ENCODE measurements at places on chromosomes 16 and 17.

- no peak for DNase-seq
Observed at GRCh38 chr17:75848523-75849278, 4.5 kb upstream of the UNC13D start.

DNA sequence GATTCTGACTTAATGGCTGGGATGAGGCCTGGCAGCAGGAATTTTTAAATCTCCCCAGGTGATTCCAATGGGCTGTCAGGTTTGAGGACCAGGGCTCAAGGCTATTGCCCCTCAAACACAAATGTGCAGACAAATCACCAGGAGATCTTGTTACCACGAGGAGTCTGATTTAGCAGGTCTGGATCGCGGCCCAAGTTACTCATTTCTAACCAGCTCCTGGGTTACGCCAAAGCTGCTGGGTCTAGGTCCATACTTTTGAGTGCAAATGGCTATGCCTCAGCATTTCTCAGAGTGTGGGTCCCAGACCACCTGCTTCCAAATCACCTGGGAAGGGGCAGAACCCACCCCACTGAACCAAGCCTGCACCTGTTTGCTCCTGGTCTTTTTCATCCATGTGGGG lies 33.1 kb downstream of the CNGB1 start:
- no peak for DNase-seq

DNA sequence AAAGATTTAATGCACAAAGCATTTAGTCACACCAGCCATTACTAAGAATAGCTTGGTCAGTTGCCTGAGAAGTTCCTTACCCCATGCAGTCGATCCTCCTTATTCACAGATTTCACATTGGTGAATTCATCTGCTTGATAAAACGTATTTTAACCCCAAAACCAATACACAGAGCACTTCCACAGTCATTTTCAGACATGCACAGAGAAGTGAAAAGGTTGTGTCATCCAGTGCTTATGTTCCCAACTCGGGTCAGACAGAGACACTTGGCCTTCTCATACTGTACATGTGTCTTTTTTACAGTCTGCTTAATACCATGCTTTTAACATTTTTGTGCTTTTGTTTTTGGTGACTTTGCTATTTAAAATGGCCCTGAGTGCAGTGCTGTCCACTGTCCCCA lies 219.7 kb downstream of the SPECC1 start:
- DNase-seq, result no peak

- DNase-seq, result peak; percentile 6
Observed at GRCh38 chr16:74034862-74035261, 261.8 kb upstream of the PSMD7 start.

DNA sequence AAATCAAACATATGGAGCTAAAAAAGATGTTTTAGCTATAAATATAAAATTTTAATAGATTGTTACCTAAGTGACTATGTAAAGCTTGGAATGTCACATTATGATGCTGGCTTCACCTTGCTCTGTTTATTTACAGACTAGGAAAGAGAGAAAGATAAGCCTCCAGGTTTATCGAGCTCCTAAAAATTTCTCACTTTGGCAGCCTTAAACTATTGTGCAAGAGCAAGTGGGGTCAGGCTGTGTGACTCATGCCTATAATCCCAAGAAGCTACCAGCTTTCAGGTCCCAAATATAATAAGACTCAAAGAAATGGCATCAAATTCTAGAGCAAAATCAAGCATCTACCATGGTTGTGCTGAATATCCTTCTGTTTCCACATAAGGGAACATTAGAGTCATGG lies 34.3 kb upstream of the PRSS54 start:
- DNase-seq, result no peak

- DNase-seq, result no peak
Observed at GRCh38 chr17:77881545-77881944, 77.0 kb upstream of the TNRC6C start.

GRCh38 chr17:74852237-74853047 lies 7.2 kb downstream of the GRIN2C start:
- DNase-seq, result no peak

DNA sequence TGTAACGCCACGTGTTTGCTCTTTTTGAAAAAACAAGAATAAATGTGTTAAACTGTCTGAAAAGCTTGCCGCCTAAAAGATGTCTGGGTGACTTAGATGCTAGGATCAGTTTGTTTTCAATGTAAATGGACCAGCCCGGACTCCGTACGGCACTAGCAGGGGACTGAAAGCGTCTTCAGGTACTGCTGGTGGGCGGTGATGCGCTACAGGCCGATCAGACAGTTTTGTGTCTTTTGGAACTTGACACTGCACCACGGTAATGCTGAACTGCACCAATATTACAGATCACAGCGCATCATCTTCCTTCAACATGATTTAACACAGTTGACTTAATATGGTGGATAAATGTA lies 727 bp upstream of the MBTPS1 start:
- DNase-seq, result no peak

GRCh38 chr17:63838631-63839171 lies 3.8 kb downstream of the SMARCD2 start:
- DNase-seq, result no peak

- no peak for DNase-seq
Observed at GRCh38 chr16:10878328-10878643, 1.3 kb downstream of the CIITA start.

Measured in HFF-Myc (cell line).